ENCODE measurements at places on chromosomes 12 and 14.
A peak's percentile ranks its signal among the peaks of the same experiment; 100 is the strongest.

- DNase-seq: no peak
Observed at GRCh38 chr12:79114896-79115295, 250.3 kb downstream of the SYT1 start.

GRCh38 chr14:97058074-97058467 lies 260.9 kb downstream of the VRK1 start:
- DNase-seq: no peak

DNA sequence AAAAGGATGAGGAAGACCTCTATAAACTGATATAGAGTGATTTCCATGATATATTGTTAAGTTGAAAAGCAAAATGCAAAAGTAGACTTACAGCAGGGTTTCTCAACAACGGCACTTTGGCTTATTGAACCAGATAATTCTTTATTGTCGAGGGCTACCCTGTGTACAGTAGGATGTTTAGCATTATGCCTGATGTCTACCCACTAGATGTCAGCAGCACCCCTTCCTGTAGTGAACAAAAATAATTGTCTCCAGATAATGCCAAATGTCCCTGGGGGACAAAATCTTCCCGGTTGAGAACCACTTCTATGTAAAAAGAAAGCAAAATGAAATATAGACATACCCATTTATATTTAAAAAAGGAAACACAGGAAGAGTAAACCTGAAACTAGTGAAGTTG lies 32.4 kb downstream of the ABCD2 start:
- DNase-seq: peak; percentile 13

DNA sequence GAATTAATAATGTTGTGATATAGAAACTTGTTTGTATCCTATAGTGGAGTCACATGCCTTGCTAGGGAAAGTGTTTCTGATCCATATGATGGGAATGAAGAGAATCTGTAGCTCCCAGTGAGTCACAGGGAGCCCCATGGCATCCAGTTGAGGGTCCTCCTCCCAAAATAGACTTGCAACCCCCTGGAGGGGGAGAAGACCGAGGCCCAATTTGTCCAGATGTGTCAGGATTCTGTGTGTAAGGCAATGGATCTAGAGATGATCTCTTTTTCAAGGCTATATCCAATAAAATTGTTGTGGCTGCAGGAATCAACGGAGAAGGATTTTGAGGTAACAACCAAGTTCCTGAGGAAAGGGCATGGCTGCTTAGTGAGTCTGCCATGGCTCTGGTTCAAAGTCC lies 121.8 kb downstream of the BCL11B start:
- DNase-seq: no peak

- no peak for DNase-seq
Observed at GRCh38 chr12:120972870-120973543, 5.3 kb upstream of the HNF1A start.

- no peak for DNase-seq
Observed at GRCh38 chr12:24909667-24910066, 39.2 kb downstream of the BCAT1 start.
